GM23338 (cell line): ENCODE measurements at places on chromosomes 3 and 15. TPM values are rescaled to one million over a fixed set of nuclear protein-coding genes. Genes with fewer than 3 reads are reported as not detected.

DNA sequence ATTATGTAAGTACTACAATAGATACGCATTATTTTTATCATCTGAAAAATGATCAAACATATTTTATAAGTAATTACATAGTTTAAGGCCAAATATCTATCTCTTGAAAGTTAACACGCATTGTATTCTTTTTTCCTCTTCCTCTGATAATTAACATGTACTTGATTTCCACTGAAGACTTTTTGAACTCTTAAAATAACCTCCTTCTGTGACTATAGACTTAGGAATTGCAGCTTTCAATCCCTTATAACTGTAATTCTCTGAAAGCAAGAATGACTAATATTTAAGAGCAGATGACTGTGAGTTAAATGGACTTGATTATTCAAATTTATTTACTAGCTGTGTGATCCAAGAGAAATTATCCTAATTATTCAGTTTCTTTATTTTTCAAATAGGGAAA, 730.6 kb upstream of the NECTIN3 start:
- H3K36me3 ChIP-seq = no peaks in the 10 kb centered on the region
- H3K27me3 ChIP-seq = no peaks in the 10 kb centered on the region
- H3K4me1 ChIP-seq = no peaks in the 10 kb centered on the region
- no peak for DNase-seq

DNA sequence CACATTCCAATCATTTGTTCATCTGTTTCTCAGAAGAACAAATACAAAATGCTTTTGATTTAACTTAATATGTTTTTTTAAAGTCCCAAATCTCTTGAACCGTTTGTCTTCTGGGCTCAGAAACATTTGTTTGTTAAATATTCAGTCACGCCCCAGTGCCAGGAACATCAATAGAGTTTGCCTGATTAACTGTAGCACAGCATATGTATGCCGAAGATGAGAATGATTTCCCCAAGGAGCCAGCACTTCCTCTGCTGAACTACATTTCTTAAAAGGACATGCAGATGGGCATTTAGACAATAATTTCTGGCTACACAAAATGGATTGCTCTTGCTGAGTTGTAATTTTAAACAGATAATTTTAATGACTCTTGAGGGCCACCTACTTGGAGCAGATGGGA, 191.6 kb upstream of the FAM3D start:
- no peaks in the 10 kb centered on the region for H3K36me3 ChIP-seq
- no peak overlapping the region for H3K27ac ChIP-seq
- no peak for DNase-seq
- no peak overlapping the region for H3K4me3 ChIP-seq
- peaks cover 5% of the 10 kb centered on the region; the same call in 1 of the 2 replicates for H3K4me1 ChIP-seq

DNA sequence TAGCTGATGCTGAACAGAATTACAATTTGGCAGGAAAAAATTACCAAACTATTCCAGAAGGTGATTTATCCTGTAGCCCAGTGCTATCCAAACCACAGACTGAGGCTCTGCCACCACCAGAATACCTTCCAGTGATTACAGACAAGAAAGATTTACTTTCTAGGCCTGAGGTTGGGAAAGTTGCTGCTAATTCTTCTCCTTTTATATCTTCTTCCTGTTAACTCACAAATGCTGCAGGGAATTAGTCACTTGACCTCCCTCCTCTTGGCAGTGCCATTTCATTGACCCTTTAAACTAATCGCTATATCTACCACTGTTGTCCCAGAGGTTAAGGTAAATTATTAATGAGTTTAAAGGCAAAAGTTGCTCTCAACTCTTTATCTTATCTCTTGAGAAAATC, 118.4 kb downstream of the CTNNB1 start:
- peaks cover 33% of the 10 kb centered on the region for H3K4me1 ChIP-seq
- H3K36me3 ChIP-seq = no peaks in the 10 kb centered on the region
- H3K4me3 ChIP-seq = no peak overlapping the region
- H3K27ac ChIP-seq = no peak overlapping the region
- no peaks in the 10 kb centered on the region for H3K27me3 ChIP-seq

DNA sequence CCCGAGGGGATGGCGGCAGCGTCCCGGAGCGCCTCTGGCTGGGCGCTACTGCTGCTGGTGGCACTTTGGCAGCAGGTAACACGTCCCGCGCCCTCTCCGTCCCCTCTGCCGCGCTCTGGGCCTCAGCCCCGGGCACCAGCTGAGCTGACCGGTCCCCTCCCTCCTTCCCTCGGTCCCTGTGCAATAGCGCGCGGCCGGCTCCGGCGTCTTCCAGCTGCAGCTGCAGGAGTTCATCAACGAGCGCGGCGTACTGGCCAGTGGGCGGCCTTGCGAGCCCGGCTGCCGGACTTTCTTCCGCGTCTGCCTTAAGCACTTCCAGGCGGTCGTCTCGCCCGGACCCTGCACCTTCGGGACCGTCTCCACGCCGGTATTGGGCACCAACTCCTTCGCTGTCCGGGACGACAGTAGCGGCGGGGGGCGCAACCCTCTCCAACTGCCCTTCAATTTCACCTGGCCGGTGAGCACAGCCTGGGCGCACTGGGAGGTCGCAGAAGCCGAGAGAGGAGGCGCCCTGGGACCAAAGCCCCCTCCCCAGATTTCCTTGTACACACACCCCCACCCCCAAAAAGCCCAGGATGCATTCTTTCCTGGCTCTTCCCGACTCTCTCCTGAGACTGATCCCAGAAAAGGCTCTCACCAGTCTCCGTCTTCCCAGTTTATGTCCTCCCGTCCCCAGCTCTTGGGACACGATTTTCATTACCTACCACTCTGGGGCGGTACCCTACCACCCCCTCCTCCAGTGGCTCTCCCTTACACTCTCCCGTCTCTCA, 705 bp downstream of the DLL4 start:
- peaks cover 89% of the 10 kb centered on the region for H3K27me3 ChIP-seq
- DNase-seq = peak; percentile 67
- H3K27ac ChIP-seq = no peak overlapping the region
- H3K4me3 ChIP-seq = peak overlapping the region; percentile 88
- H3K36me3 ChIP-seq = no peaks in the 10 kb centered on the region

- DNase-seq = no peak
- H3K36me3 ChIP-seq = no peaks in the 10 kb centered on the region
- H3K4me1 ChIP-seq = no peaks in the 10 kb centered on the region
Measured at GRCh38 chr3:56771376-56771775, 30.4 kb downstream of the ARHGEF3 start.

DNA sequence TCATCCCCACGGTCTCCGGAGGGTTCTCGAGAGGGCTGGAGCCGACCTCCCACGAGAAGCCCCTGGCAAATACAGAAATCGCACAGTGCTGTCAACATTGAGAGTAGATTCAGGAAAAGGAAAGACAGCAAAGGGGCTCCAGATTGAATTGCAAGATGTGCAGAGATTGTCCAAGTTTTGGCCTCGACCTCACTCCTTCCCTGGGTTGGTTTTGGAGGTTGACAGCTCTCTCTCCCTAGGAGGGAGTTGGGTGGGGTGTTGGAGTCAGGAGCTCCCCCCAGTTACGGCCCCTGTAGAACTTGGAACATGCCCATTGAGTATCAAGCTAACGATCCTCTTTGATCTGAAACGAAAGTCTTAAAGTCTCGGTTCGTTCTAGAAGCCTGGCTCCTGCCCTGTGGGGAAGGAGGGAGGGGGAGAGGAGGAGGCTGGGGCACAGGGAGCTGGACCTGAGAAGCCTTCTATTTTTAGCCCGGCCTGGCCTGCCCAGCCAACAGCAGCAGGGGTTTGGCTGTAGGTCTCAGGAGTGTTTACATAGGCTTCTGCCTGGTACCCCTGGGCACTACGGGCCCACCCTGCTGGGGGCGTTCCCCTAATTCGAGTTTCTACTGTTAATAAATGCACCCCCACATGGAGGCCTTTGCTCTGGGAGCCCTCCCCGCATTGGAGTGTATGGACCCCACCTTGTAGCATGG, 672 bp upstream of the KY start:
- no peak overlapping the region for H3K27ac ChIP-seq
- no peaks in the 10 kb centered on the region for H3K36me3 ChIP-seq
- H3K4me1 ChIP-seq = peaks cover 6% of the 10 kb centered on the region; the same call in 1 of the 2 replicates
- H3K4me3 ChIP-seq = peak overlapping the region; percentile 59

The GPR160 gene
- 55.7 and 77.0 TPM in 2 replicates for total RNA-seq

DNA sequence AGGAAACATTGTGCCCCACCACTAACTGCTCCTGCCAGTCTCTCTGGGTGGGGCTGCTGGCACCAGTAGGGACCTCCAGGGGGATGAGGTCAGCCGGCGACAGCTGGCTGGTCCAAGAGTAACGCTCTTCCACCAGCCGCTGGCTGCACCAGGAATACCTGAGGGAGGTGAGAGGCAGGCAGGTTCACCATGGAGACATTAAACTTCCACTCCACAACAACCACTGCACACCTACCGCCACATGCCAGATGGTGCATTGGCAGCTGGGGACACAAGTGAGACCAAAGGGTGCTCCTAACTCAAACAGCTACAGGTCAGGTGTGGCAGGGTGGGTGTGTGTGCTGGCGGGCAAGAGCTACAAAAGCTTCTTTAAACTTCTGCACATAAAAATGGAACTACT, 4.5 kb downstream of the POLG start:
- no peaks in the 10 kb centered on the region for H3K27me3 ChIP-seq
- H3K4me1 ChIP-seq = peaks cover 13% of the 10 kb centered on the region; the same call in 1 of the 2 replicates
- peaks cover 58% of the 10 kb centered on the region for H3K36me3 ChIP-seq
- H3K27ac ChIP-seq = no peak overlapping the region

GRCh38 chr3:180290300-180290699, 253.6 kb upstream of the PEX5L start:
- no peaks in the 10 kb centered on the region for H3K27me3 ChIP-seq
- H3K4me1 ChIP-seq = no peaks in the 10 kb centered on the region
- H3K4me3 ChIP-seq = no peak overlapping the region
- H3K27ac ChIP-seq = no peak overlapping the region

The XRN1 gene
- 16.6 and 17.0 TPM in 2 replicates for total RNA-seq

DNA sequence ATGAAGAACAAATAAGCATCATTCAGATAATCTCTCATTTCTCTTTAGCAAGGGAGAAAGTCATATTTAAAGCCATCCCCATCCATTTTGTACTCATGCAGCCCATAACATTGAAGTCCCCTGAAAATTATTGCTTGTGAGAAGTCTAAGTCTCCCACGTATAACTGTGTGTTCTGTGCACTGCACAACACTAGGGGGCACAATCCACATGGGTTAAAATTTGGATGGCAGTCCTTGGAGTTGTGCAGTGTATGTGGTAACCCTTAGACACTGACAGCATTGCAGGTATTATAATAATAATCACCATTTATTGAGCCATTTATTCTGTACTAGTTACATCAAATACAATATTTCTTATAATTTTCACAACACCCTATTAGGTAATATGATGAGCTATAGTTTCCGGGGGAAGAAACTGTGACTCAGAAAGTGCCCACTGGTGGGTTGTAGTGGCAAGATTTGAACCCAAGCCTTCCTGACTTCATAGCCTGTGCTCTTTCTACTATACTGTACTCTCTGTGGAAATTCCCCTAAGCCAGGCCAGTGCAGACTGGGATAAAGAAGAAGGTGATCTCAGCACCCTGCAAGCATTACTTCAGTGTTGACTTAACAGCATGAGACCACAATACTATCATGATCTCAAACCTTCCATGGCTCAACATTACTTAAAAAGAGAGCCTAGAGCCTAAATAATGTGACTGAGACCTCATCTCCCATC, 15.7 kb downstream of the KCNAB1 start:
- H3K27me3 ChIP-seq = no peaks in the 10 kb centered on the region
- H3K27ac ChIP-seq = no peak overlapping the region
- no peak overlapping the region for H3K4me3 ChIP-seq
- H3K4me1 ChIP-seq = no peaks in the 10 kb centered on the region
- peak; percentile 41 for DNase-seq

DNA sequence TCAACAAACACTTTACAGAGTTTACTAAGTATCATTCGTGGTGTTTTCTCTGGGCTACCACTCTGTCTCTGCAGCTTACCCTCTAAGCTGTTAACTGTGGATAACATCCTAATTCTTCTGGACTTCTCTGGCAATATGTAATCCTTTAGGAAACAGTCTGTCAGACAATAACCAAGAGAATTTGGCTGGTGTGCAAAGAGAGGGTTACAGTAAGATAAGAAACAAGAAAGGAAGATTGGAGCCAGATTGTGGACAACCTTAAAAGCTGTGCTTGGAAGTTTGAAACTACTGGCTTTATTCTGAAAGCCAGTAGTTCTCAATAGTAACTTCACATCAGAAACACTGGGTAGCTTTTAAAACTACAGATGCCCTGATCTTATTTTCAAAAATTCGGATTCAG, 778 bp downstream of the ARL6 start:
- H3K36me3 ChIP-seq = 0 out of 2 replicates have a peak, but pooled peaks cover under 1% of the 10 kb centered on the region
- no peaks in the 10 kb centered on the region for H3K27me3 ChIP-seq
- H3K4me3 ChIP-seq = peak overlapping the region; percentile 89
- peaks cover 32% of the 10 kb centered on the region for H3K4me1 ChIP-seq
- H3K27ac ChIP-seq = no peak overlapping the region
- DNase-seq = no peak
